ENCODE measurements at places on chromosomes 5 and 9.

- no peak for DNase-seq
Measured at GRCh38 chr5:43369651-43370050, 42.5 kb downstream of the CCL28 start.

- DNase-seq = no peak
Measured at GRCh38 chr5:146410272-146410671, 36.9 kb upstream of the TCERG1 start.

DNA sequence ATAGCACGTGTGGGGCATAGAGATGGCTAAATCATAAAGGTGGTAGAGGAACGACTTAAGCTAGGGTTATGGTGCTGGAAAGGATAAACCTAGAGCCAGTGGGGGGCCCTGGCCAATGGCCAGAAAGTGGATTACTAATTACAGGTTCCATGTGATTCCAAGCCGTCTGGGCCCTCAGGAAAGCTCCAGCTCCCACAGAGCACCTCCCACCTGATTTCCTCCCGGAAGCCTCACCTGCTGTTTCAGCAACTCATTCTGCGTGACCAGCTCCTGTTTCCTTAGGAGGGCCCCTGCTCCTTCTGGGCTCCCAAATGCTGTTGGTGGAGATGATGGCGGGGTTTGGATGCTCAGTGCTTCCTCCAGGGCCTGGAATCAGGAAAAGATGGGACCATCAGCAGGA lies 16.2 kb downstream of the GPX3 start:
- no peak for DNase-seq

DNA sequence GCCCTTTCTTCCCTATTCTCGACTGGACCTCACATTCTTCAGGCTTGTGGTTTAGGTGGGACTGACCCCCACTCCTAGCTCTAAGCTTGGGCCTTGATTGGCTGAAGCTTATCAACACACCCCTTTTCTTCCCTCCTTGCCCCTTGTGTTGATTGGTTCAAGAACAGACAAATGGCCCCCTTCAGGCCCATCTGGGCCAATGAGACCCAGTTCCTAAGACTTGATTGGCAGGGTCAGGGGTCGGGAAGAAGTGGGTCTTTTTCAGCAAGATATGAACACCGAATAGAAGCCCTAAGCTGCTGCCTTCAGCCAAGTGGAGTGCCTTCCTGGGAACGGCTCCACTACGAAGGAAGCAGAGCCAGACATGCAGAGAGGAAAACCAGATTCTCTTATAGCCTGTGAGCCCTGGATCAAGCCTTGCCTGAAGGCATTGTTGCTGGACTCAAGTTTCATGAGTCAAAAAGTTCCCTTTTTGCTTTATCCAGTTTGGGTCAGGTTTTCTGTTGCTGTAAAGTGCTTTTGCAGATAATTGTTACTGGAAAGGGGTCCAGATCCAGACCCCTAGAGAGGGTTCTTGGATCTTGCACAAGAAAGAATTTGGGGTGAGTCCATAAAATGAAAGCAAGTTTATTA lies 22.4 kb upstream of the NCS1 start:
- DNase-seq = no peak

DNA sequence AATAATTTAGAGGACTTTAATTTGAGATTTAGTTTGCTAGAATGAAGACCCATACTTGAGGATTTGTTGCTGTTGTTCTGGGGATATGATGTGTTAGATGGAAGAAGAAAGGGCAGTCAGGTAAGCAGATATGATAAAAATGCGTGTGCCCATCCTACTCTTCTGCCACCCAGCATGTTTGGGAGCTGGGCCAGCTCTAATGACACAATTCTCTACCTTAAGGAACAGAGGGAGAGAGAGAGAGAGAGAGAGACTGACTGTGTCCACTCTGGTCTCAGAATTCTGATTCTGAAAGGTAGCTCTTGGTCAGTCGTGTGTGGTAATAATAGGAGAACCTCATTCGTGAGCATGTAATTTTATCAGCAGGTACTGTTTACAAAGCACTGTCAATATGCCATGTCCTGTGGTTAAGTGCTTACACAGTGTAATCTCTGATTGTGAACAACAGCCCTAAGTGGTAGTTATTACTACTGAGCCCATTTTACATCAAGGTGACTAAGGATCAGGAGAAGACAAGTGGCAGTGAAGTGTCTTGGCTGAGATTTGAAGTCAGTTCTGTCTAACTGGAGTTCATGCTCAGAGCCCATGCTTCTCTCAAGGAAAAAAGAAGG lies 307.4 kb upstream of the SEMA6A start:
- no peak for DNase-seq

DNA sequence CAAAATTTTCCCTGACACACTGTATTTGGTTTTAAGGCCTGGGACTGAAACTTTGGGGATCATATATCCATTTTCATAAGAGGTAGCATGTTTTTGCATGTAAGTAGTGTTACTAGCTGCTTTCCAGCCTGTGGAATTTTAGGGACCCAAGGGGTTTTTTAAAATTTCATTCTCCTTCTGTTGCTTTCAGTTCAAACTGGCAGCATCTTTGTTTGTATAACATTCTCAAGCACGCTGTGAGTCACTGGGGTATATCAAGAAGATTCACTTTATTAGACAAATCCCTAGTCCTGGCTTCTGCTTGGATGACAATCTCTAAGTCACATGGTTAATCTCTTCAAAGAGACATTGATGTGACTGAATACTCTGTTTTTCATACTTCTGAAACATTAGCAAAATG lies 479.0 kb downstream of the CYLC2 start:
- no peak for DNase-seq

- DNase-seq = no peak
Measured at GRCh38 chr5:76483881-76484280, 80.8 kb downstream of the IQGAP2 start.

GRCh38 chr9:104944356-104944755 lies 16.4 kb upstream of the ABCA1 start:
- no peak for DNase-seq

GRCh38 chr9:12735665-12736064 lies 39.2 kb upstream of the LURAP1L start:
- peak; percentile 38 for DNase-seq

DNA sequence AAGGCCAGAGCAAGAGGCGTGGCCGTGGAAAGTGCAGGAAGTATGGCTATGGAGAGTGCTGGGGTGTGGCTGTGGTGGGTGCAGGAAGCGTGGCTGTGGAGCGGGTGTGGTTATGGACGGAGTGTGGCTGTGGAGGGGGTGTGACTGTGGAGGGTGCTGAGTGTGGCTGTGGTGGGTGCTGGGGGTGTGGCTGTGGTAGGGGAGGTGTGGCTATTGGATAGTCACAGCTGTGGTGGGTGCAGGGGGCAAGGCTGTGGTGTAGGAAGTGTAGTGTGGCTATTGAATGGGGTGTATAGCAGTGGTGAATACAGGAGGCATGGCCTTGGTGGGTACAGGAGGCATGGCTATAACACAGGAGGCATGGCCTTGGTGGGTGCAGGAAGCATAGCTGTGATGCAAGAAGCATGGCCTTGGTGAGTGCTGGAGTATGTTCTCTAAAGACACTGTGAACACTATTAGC lies 40.8 kb upstream of the SPATA31C2 start:
- no peak for DNase-seq

GRCh38 chr5:43042626-43043399 lies 2.7 kb upstream of the ANXA2R start:
- peak; percentile 85 for DNase-seq

- no peak for DNase-seq
Measured at GRCh38 chr5:4113426-4113825, 517.8 kb downstream of the IRX1 start.

DNA sequence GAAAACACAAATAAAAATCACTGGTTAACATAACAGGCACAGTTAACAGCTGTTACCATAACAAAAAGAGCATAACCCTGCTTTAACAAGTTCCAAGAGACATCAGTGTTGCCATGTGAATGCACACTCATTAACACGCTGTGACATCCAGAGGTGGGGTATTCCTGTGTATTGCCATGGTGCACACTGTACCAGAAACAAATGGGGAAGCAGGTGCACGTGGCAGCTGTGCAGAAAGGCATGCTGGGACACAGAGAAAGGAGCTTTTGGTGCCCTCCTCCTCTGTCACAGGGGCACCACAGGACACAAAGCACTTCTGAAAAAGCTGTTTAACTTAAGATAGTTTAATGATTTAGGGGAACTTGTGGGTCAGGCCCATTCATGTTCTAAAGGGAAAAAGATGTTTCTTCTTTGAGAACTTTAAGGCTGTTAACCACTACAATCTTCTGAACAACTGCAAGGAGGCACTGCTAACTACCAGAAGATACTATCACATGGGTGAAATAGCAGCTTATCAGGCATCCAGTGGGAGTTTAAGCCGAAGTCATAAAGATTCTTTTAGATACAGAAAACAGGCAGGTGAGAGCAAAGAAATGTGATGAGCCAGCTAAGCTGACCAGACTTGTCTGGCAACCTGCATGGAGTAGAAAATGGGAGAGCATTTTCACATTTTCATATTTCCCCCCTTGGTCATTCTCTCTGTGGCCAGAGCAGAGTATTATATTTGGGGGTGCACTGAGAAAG lies 56.4 kb upstream of the GOLPH3 start:
- DNase-seq = no peak

GRCh38 chr5:139105621-139106071 lies 92.5 kb downstream of the SIL1 start:
- DNase-seq = no peak

GRCh38 chr5:159786901-159787691 lies 129.2 kb upstream of the ADRA1B start:
- no peak for DNase-seq

DNA sequence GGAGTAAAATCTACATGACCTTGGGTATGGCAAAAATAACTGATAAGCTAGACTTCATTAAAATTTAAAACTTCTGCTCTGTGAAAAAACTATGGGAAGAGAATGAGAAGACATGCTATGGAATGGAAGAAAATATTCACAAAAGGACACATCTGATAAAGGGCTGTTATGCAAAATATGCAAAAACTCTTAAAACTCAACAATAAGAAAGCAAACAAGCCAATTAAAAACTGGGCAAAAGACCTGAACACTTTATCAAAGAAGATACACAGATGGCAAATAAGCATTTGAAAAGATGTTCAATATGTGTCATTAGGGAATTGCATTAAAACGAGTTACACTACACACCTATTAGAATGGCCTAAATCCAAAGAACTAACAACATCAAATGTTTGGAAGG lies 439.5 kb downstream of the EFNA5 start:
- DNase-seq = no peak

DNA sequence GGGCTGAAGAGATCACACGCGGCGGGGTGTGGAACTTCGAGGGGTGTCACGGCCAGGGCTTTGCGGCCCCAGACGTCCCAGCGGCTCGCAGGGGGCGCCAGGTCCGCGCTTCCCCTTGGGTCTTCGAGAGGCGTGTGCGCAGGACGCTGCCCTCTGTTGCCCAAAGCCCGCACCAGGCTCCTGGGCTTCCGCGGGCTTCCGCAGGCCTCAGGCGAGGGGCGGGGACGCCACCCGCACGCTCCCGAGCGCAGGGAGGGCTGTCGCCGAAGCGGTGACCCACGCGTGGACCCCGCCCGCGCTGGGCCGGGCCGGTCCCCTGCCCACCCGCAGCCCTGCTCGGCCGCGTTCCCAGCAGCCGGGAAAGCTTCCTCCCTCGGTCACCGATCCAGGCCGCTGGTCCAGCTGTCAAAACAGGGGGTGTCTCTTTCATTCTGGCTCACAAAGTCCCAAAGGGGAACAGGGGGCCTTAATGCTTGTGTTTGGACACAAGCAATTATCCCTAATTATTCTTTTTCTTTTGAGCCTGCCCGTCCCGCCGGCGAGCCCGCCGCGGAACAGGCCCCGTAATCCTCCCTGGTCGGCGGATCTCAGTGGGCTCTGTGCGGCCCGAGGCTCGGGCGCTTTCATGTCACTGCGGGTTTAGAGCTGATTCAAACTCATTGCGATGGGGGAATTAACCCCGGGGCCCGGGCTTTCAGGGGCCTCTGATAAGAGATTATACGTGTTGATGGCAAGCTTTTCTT lies 60.6 kb downstream of the TMEM174 start:
- no peak for DNase-seq

DNA sequence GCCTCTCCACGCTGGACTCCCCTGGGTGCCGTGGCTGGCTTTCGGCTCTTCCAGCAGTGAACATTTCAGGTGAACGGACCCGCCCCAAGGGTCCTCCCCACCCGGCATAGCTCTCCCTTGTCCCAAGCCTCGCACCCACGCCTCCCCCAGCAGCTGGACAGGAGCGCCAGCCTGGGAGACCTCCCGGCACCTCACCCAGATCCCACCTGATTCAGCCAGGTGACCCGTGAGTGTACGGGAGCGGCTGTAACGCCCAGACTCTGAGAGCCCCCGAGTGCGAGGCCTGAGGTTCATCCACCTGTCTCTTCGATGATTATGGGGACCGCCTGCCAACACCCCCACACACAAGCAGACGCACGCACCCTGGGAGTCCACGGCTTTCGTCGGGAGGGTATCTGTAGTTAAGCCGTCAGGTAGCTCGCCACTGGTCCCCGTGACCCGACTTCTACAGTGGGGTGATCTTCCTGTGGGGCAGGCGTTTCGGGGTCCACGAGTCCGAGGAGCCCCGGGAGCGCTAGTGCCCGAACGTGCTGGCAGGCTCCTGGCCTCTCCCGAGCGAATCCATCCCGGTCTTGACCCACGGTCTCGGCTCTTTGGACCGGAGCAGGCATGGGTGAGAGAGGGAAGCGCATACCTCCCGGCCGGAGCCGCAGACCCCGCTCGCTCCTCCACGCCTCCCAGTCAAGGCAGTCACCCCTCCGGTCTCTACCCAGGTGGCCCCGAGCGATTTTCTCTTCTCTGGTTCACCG lies 14.9 kb downstream of the TRIM7 start:
- DNase-seq = peak; percentile 62

DNA sequence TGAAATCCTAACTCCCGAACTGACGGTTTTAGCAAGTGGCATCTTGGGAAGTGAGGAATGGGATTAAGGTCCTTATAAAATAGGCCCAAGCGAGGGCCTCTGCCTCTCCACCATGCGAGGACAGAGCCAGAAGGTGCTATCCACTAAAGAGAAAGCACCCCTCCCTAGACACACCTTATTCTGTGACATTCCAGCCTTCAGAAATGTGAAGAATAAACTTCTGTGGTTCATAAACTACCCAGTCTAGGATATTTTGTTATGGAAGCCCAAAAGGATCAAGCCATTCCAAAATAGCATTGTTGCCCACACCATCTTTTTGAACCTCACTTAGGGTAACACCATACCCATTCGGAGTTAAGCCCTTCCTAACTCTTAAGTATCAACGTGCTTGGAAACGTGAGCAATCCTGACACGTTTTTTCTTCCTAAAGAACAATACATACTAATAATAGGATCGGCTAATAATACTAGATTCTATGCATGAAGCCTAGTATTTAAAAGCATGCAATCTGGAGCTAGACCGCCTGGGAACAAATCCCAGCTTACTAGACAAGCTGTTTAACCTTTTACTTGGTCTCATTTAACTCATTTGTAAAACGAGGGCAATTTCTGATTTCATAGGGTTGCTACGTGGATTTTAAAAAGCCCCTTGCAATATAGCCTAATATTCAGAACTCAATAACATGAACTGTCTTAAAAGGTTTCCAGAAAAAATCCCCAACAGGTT lies 1.1 kb upstream of the SMC2 start:
- DNase-seq = no peak

- DNase-seq = no peak
Measured at GRCh38 chr5:126335886-126336285, 87.3 kb upstream of the GRAMD2B start.

- no peak for DNase-seq
Measured at GRCh38 chr5:140690376-140690932, 716 bp downstream of the HARS1 start.

GRCh38 chr9:123216251-123216797 lies 52.1 kb downstream of the STRBP start:
- no peak for DNase-seq

Measured in GM06990 (cell line).